NCI-H1417 treated with DMSO at 0.1 percent for 48 hours (cell line): ENCODE measurements at places on chromosomes 11 and 22.

GRCh38 chr11:124756033-124756752 lies 4.1 kb upstream of the VSIG2 start:
- no peak for DNase-seq

DNA sequence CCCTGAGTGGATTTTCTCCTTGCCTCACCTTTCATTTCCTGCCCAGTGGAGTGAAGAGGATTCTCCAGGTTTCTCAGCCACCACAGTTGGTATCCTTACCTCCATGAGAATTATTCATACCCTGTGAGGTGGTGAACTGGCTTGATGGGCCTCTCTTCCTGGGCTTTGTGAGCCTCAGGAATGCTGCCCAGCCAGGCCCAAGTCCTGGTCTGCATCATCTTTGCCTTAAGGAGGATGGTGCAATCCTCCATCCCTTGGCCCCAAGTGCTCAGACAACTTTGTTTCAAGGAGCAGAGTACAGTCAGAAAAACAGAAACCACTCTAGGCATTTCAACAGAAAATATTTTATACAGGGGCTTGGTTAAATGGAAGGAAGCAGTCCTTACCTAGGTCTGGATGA lies 114.2 kb upstream of the CADM1 start:
- no peak for DNase-seq

- no peak for DNase-seq
These were observed 25.3 kb upstream of the LMO1 start for GRCh38 chr11:8288824-8289491.

GRCh38 chr11:124605719-124606118 lies 5.5 kb upstream of the PANX3 start:
- no peak for DNase-seq

- no peak for DNase-seq
These were observed 15.4 kb downstream of the PHLDA2 start for GRCh38 chr11:2913776-2914175.

GRCh38 chr11:12223771-12224536 lies 113.6 kb downstream of the MICAL2 start:
- no peak for DNase-seq

DNA sequence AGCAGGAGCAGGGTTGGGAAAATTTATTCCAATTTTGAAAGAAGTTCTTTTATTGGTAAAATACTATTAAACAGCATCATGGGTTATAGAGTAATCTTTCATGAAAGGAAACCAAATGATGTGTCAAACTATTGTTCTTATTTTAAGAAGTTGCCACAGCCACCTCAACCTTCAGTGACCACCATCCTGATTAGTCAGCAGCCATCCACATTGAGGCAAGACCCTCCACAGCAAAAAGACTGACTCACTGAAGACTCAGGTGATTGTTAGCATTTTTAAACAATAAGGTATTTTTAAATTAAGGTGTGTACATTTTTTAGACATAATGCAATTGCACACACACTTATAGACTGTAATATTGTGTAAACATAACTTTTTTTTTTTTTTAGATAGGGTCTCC lies 3.7 kb upstream of the HEPHL1 start:
- DNase-seq: no peak
